Right ventricle myocardium inferior (tissue), 1 donor: ENCODE measurements at places on chromosomes 4 and X. TPM values are rescaled to one million over a fixed set of nuclear protein-coding genes. Genes with fewer than 3 reads are reported as not detected.

KLHL4 gene
- 0.89 TPM for total RNA-seq

FREM3 gene
- total RNA-seq: not detected

GRCh38 chr4:155759372-155760252, 791 bp downstream of the GUCY1B1 start:
- DNase-seq: peak; percentile 88

GRCh38 chr4:105415281-105415744, 58.5 kb downstream of the PPA2 start:
- peak; percentile 55 for DNase-seq

HS3ST1 gene
- total RNA-seq: 1.4 TPM

- no peak for DNase-seq
These were observed 369.4 kb upstream of the NDST3 start for GRCh38 chr4:117664706-117665444.

WNK3 gene
- total RNA-seq: 0.73 TPM

DNA sequence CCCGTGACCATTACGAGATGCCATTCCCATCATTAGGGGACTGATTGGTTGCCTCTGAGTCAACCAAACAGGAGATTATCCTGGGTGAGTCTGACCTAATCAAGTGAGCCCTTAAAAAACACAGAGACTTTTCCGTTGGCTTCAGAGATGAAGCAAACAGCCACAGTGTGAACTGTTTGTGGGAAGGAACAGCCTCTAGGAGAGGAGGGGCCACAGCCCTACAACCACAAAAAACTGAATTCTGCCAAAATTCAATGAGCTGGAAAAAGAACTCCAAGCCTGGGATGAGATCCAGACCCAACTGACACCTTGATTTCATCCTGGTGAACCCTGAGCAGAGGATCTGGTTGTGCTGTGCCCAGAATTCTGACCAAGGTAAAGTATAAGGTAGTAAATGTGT, 31.3 kb upstream of the TBL1X start:
- no peak for DNase-seq

GRCh38 chrX:121102101-121102500, 54.7 kb downstream of the GLUD2 start:
- no peak for DNase-seq

DNA sequence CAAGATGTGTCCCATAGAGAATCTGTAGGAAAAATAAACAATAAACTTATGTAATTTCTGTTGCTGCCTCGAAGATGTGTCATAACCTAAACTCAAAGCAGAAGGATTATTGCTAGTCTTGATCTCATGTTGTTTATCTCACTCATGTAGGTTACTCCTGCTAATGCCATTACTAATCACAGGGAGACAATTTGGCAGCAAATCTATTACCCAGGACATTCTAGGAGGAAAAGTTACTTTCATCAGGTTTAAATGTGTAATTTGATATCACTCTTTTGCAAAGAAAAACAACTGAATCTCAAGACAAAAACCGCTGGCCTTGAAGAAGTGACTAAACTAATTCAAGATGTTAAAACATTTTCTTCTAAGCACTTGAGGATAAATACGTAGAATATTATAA, 34.0 kb downstream of the LDOC1 start:
- DNase-seq: no peak

DNA sequence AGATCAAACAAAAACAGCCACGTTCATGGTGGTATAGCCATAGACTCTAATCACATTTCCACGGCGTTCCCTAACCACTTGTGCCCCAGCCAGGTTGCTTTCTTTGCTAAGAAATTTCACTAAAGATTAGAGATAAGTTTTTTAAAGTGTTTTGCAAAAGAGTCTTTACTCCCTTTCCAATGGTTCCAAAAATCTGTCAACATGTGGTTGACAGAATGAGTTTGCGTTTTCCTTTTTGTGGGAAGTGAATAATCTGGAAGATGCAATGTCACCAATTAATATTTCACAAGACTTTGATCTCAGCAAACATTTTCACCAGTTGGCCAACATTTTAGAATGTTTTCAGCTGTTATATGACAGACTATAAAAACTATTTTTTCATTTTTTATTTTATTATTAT, 35.3 kb downstream of the CXCL1 start:
- no peak for DNase-seq

FRAS1 gene
- total RNA-seq: 2.2 TPM

TMEM35A gene
- 0.16 TPM for total RNA-seq

GRCh38 chr4:128256539-128256938, 31.1 kb downstream of the PGRMC2 start:
- no peak for DNase-seq

LARP1B gene
- 15.4 TPM for total RNA-seq

KLB gene
- total RNA-seq: 0.30 TPM

DNA sequence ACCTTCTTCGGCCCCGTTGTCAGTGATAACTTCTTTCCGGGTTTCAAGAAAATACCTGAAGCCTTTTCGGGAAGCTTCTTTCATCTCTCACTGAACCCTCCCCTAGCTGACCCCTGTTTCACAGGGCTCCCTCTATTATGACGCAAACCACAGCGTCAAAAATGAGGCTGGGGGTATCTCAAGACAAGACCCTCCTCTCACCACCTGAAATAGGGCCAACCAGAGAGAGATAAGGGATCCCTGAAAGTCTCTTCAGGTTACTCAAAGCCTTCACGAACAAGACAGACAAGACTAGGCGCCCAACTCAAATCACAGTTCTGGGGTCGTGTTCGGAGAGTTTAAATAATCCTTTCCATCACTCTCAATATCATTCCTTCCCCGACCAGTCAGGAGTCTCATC, 1.2 kb downstream of the PHF8 start:
- no peak for DNase-seq

ZDHHC15 gene
- total RNA-seq: 3.1 TPM

CHIC1 gene
- total RNA-seq: 10.4 TPM

- DNase-seq: no peak
These were observed 3.3 kb upstream of the NKX3-2 start for GRCh38 chr4:13547485-13548041.

GRCh38 chr4:168383510-168383909, 65.0 kb upstream of the DDX60 start:
- DNase-seq: no peak
